ENCODE measurements at places on chromosomes 7 and 10.

DNA sequence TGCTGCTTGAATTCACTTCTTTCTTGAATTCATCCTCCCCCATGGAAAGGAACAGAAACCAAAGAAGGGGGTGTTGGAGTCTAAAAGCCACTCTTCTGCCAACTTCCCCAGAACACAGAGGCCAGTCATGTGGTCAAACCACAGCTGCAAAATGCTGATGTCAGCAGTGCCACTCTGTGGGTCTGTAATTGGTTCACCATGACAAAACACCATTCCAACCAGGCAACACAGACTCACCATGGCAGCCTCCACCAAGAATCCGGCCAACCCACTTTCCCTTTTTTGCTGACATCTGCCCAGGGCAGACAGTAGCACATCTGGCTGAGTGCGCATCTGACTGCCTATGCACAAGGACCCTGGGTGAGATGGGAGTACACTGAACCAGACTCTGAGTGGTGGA, 16.8 kb downstream of the OSBPL3 start:
- no peak for DNase-seq

GRCh38 chr10:3811291-3811870, 26.4 kb upstream of the KLF6 start:
- DNase-seq = no peak

DNA sequence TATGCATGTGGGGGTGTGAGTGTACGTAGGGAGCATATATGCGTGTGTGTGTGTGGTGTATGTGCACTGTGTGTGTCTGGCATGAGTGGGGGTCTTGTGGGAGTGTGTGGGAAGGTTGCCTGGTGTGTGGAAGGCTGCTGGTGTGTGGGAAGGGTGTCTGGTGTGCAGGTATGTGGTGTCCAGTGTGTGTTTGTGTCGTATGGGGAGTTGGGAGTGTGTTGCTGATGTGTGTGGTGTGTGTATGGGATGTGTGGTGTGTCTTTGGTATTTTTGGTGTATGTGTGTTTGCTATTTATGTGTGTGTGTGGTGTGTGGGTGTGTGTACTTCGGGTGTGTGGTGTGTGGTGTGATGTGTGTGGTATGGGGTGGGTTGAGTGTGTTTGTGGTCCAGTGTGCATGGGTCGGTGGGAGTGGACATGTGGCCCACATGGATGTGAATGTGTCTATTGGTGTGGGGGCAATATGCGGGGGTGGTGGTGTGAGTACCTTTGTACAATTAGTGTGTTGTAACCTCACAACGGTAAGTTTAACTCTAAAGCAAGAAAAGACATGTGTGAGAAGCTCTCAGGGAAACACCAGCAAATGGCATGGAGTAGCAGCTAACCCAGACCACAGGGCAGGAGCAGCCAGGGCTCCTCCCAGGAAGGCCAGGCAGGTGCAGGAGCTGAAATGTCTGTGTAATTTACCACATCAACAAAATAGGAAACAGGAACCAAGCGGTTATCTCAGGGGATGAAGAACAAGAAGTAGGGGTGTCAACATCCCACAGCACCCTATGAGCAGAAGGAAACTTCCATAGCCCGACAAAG, 11.9 kb downstream of the ANTXRL start:
- no peak for DNase-seq

- no peak for DNase-seq
Measured at GRCh38 chr10:77496941-77497420, 140.6 kb downstream of the KCNMA1 start.

All from right renal pelvis (tissue), 4 donors.